Omental fat pad (tissue), 4 donors: ENCODE measurements at places on chromosomes 11 and 22. TPM values are rescaled to one million over a fixed set of nuclear protein-coding genes. Genes with fewer than 3 reads are reported as not detected.

- DNase-seq: no peak
Measured at GRCh38 chr11:120719348-120719747, 207.8 kb downstream of the GRIK4 start.

DNA sequence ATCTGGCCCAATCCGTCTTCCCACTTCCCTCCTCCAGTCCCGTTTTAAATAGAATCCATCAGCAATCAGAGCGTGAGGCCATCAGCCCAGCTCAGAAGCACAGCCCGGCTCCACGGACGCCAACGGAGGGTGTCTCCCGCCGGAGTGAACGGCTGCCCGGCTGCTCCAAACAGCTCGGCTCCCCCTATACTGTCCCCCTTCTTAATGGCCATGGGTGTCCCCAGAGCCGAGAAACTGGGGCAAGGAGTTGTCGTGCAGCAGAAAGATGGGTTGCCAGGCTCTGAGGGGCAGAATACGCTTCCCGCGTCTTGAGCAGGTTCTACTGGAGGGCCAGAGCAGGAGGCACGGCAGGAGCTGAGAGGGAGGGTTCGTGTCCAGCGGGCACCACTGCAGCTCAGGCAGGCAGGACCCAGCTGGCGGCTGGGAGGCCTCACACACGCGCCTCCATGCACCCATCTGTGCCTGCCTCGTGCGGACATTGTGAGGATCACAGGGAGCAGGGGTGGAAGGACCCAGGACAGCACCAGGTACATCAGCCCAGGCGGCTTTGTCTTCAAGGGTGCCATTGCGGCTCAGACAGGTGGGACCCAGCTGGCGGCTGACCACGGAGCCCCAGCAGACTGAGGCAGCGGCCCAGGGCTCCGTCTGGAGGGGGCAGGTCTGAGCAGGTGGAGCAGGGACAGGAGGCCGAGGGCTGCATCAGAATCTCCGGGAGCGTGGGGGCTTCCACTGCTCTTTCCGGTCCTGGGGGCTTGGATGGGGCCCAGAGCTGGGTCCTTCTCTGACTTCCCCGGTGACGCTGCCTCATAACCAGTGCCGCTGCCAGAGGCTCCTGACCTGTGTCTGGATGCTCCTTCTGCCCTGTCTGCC lies 882.7 kb downstream of the BRD1 start:
- no peak for DNase-seq

- no peak for DNase-seq
Measured at GRCh38 chr11:12272821-12273617, 104.4 kb upstream of the PARVA start.

- no peak for DNase-seq
Measured at GRCh38 chr11:110470716-110471115, 41.0 kb downstream of the FDX1 start.

GRCh38 chr11:61021661-61022212 lies 50.3 kb downstream of the CD6 start:
- no peak for DNase-seq

DNA sequence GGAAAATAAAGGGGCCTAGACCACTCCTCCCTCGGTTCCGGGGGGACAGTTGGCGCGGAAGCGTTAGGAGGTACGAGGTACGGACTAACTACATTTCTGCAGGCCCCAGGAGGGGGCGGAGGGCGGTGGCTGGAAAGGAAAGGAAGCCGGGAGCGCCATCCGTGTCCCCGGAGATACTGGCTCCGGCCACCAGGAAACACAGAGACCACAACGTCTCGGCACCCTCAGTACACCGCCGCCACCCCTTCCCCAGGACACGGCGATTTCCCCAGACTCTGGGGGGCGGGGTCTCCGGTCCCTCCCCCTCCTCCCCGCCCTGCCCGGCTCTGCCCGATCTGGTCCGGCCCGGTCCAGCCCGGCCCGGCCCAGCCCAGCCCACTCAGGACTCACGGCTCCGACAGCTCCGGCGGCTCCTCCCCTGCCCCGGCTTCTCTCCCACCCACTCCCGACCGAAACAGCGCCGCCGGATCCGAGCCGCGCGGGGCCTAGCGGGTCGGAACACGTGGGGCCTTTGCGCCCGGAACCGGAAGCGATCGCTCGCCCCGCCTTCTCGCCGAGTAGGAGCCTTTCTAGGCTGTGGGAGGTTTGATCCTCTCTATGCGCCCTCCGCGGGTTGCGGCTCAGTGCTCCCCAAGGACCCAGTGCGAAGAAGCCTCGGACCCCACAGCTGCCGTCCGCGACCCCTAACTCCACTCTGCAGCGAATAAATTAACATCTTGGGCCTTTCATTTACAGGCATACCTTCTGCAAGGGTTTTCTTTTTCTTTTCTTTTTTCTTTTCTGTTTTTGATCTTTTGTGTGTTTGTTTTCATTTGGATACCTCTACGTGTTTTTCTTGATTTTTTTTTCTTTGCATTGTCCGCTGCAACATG lies at the start of gene ZNF202:
Gene ZNF202, minus strand, starts transcription at position 502 of the 872 bp plus-strand sequence. CDS start 10,772 bp downstream, outside the sequence.
- peak; percentile 77 for DNase-seq

GRCh38 chr11:12161137-12161536 lies 50.7 kb downstream of the MICAL2 start:
- DNase-seq: no peak

GRCh38 chr11:35518766-35519165 lies 6.7 kb downstream of the PAMR1 start:
- no peak for DNase-seq

The MOGAT2 gene
- total RNA-seq: not detected

DNA sequence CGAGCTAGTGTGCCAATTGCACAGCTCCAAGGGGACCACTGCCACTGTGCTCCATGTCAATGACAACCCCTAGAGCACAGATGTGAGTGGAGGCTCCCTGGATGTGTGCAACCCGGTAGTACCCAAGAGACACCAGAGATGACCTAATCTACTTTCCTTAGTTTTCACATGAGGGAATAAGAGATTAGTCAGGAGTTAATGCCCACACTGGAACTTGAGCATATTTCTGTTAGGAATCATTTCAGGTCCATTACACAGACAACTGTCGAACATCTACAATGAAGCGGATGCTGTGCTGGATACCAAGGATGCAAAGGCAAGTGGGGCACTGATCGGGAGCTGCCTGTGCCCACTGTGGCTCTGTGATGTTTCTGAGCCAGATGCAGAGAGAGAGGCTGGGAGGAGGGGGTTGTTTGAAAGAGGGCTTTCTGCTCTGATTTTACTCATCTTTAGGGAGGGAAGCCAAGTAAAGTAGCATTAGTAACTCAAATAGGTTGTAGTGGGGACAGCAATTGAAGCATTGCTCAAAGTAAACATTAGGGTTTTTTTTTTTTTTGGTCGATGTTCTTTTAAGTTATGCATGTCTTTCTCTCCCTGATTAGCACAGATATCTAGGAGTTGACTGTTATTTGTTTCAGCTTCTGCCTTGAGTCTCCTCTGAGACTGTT lies 82.5 kb upstream of the SORL1-AS1 start:
- DNase-seq: no peak

GRCh38 chr11:68038718-68039525 lies at the start of gene TCIRG1:
Gene TCIRG1 (plus strand): TSS chr11:68039025. CDS start chr11:68041272, 2,247 bp downstream.
- DNase-seq: no peak

DNA sequence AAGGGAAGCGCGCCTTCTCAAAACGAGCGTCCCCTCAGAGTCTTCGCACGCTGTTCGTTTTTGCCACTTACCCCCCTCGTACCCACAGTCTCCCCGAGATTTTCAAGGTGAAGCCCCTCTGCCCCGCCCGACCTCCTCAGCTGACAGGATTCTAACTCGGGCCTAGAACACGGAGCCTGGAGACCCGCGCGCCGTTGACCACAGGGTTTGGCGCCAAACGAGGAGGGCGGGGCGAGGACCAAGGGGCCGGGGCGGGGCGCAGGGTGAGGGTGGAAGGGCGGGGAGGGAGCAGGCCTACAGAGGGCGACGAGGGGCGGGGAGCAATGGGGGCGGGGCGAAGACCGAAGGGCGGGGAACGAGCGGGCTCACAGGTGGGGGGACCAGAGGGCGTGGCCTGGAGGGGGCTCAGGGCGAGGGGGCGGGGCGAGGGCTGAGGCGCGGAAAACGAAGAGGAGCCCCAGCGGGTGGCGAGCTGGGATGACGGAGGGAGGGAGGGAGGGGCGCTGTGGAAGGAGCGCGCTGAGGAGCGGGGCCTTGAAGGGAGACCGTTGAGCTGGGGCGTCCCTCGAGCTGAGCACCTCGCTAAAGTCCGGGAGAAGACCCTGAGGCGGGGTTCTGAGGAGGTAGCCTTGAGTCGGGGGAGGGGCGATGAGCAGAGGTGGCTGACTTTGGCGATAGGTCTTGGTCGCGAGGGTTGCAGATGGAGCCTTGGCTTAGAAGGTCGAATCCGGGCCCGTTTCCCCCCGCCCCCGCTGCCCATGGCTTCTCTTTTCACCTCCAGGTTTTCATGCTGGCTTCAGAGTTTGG lies at the start of gene DMC1:
Gene DMC1, minus strand, starts transcription at position 212 of the 807 bp plus-strand sequence. CDS start 1,927 bp downstream, outside the sequence.
- peak; percentile 78 for DNase-seq

- no peak for DNase-seq
Measured at GRCh38 chr11:118207079-118207478, 17.7 kb downstream of the JAML start.

The CHRNA10 gene
- 1.1 TPM for total RNA-seq

The GRAP2 gene
- 9.5 TPM for total RNA-seq

DNA sequence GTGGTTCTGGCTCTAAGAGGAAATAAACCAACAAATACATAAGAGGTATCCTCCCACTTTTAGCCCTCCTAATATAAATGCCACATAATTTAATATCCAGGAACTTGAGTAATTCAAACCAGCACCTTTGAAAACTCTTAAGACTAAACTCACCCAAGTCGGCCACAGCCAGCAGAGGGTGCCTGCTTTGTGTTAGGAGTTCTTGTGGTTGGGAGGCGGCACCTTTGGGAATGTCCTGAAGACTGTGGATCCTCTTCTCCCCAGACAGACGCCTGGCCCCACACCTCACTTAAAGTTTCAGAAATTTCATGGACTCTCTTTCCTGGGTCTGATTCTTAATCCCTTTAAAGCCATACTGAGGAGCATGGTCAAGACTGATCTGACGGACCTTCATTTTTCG lies 169.0 kb downstream of the TBC1D22A start:
- DNase-seq: no peak

The TUB gene
- total RNA-seq: 8.9 TPM

The SLC6A5 gene
- not detected for total RNA-seq

The OR52I1 gene
- not detected for total RNA-seq

DNA sequence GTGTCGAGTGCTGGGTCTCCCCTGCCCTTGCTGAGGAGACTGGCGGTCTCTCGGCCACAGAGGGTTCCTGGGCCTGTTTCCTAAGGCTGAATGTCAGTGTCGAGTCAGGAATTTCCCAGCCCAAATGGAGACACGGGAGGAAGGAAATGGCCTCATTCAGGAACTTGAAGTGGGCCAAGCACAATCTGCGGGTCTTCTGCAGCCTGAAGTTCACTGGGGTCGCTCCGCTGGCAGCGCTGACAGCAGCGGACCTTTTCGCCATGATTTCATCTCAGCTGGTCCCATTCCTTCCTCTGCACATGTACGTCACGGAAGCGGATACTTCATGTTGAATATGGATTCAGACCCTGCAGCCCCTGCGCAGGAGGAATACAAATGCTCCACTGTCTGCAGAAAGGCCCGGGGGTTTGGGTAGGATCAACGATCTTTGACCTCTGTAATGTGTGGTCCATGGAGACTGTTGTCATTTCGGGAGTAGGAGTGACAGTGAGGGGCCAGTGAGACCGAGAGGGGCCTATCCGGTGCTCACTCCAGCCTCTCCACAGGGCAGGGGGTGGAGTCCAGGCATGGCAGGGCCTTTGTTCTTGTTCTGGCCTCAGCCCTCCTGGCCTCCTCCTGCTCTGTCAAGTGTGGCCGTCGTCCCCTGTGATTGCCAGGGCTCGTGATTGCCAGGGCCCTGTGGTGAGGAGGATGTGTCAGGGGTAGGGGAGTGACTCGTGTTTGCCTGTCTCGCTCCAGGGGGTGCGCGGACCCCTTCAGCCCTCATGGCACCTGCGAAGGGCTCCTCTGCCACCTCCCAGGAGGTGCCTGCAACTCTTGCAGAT lies 402.3 kb downstream of the TBC1D22A start:
- peak; percentile 20 for DNase-seq

The CCDC34 gene
- total RNA-seq: 2.6 TPM

DNA sequence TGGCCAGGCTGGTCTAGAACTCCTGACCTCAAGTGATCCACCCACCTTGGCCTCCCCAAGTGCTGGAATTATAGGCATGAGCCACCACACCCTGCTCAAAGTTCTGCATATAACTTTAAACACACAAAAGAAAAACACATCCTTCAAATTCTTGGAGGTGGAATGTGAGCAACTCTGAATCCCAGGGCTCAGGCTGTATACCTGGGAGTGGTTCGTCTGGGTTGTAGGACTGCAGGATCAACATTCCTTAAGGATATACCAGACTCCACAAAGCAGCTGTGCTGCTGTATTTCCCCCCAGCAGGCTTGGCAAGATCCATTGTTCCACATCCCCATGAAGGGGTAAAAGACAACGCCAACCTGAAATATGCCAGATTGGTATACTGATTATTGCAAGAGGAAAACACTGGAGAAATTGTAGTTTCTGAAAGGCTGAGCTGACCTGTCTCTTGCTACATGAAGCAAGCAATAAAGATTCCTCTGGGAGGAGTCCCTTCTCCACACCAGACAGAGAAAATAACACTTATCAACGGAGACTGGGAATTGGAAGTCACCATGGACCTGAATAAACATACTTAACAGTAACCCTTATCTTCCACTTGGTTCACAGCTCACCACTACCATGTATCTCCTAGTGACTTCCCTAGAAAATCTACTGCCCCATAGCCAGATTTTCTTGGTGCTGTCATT lies 12.2 kb upstream of the RPS3 start:
- DNase-seq: no peak

GRCh38 chr22:29348956-29349355 lies 33.5 kb upstream of the RASL10A start:
- DNase-seq: no peak

DNA sequence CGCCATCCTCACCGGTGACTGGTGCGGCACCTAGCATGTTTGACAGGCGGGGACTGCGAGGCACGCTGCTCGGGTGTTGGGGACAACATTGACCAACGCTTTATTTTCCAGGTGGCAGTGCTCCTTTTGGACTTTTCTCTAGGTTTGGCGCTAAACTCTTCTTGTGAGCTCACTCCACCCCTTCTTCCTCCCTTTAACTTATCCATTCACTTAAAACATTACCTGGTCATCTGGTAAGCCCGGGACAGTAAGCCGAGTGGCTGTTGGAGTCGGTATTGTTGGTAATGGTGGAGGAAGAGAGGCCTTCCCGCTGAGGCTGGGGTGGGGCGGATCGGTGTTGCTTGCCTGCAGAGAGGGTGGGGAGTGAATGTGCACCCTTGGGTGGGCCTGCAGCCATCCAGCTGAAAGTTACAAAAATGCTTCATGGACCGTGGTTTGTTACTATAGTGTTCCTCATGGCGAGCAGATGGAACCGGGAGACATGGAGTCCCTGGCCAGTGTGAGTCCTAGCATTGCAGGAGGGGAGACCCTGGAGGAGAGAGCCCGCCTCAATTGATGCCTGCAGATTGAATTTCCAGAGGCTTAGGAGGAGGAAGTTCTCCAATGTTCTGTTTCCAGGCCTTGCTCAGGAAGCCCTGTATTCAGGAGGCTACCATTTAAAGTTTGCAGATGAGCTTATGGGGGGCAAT lies 1.1 kb downstream of the NEAT1 start:
- no peak for DNase-seq

DNA sequence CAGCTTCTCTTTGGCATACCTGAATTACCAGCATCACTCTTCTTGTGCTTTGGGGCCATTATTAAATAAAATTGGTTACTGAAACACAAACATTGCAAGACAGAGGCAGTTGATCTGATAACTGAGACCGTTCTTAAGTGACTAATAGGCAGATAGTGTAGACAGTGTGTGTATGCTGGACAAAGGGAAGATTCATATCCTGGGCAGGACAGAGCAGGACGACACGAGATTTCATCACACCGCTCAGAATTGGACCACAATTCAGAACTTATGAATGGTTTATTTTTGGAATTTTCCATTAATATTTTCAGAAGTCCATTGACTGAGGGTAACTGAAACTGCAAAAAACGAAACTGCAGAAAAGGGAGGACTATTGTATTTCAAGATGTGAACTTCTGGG lies 68.6 kb downstream of the LDLRAD3 start:
- DNase-seq: no peak
